ENCODE measurements at places on chromosomes 4 and X.

- no peak for DNase-seq
Measured at GRCh38 chr4:143341186-143341755, 4.6 kb downstream of the GAB1 start.

DNA sequence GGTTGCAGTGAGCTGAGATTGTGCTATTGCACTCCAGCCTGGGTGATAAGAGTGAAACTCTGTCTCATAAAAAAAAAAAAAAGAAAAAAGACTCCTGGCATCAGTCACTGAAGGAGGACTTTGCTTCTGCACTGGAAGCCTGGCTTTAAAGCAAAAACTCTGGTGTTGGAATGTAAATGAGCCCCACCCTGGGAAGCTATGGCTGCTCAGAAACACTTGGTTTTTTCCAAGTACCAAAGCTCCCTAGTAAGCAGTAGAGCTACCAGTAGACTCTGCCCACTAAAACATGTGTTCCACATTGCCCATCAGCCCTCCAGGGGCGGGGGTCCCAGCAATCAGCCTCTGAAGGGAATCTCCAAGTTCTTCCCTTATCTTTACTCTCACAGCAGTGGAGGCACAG, 154.4 kb downstream of the SHROOM3 start:
- no peak for DNase-seq

- DNase-seq = no peak
Measured at GRCh38 chr4:21097026-21097425, 396.8 kb downstream of the PACRGL start.

DNA sequence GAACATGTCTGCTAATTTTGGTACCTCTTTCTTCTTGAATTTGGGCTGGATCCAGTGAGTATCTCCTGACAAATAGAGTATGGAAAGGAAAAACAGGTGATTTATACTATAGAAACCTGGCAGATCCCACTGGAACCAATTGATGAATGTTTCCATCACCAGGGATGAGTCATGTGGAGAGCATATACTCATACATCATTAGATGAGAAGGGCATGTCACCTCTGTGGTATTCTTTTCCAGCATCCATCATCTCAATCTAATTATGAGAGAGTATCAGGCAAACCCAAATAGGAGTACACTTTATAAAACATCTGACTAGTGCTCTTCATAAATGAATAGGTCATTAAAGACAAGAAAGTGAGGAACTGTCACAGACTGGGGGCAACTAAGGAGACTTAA, 90.7 kb downstream of the CLDN22 start:
- DNase-seq = no peak

DNA sequence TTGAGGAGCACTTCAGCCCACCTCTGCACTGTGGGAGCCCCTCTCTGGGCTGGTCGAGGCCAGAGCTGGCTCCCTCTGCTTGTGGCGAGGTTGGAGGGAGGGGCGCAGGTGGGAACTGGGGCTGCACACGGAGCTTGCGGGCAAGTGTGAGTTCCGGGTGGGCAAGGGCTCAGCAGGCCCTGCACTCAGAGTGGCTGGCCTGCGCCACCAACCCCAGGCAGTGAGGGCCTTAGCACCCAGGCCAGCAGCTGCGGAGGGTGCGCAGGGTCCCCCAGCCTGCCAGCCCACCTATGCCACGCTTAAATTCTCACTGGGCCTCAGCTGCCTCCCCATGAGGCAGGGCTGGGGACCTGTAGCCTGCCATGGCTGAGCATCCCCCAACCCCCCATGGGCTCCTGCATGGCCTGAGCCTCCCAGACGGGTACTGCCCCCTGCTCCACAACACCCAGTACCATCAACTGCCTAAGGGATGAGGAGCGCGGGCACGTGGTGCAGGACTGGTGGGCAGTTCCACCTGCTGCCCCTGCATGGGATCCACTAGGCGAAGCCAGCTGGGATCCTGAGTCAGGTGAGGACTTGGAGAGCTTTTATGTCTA, 110.9 kb downstream of the SLC39A8 start:
- DNase-seq = no peak

DNA sequence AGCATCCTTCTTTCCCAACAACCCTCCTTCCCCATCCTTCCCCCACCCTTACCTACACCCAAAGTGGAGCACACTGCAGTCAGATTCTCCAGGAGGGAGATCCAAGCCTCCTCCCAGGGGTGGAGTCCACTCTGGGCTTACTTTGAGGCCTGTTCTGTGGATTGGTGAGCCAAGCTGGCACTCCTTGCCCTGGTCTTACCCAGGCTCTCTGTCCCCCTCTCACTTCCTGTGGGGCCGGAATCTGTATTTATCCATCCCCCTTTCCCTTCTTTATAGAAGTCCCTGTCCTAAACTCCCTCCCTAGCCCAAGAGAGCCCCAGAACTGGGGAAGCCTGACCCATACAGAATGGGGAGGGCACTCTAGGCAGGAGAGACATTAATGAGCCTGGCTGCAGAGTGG, 3.2 kb upstream of the TSPYL2 start:
- DNase-seq = no peak

- no peak for DNase-seq
Measured at GRCh38 chr4:177339477-177340374, 30.1 kb downstream of the NEIL3 start.

GRCh38 chrX:476724-477075, 90.0 kb upstream of the PPP2R3B start:
- DNase-seq = no peak

DNA sequence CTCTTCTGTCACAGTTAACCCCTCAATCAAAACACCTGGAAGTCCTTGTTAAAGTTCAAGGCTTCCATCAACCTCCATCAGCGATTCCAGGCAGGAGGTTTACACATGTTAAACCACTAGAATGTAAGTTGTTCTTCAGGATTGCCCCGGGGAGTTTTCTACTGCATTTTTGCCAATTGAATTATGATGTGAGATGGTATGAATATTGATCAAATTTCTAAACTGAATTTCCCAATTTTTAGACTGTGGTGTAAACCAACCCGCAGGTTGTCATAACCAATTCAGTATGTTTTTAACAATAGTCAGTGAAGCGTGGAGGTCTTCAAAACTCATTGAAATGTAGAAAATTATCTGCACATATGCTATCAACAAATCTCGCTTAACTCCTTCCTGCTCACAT, 21.2 kb upstream of the TENM3 start:
- DNase-seq = no peak

- DNase-seq = no peak
Measured at GRCh38 chr4:77911842-77912450, 49.3 kb downstream of the MRPL1 start.

DNA sequence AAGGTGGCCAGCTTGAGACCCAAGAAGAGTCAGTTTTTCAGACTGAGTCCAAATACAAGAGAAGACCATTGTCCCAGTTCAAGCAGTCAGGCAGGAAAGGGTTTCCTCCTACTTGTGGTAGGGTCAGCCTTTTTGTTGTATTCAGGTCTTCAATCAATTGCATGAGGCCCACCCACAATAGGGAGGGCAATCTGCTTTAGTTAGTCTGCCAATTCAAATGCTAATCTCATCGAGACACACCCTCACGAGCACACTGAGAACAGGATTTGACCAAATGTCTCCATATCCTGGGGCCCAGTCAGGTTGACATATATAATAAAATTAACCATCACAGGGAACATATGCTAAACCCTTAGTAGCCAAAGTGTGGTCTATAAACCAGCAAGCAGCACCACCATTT, 75.3 kb upstream of the FRMPD3 start:
- no peak for DNase-seq

DNA sequence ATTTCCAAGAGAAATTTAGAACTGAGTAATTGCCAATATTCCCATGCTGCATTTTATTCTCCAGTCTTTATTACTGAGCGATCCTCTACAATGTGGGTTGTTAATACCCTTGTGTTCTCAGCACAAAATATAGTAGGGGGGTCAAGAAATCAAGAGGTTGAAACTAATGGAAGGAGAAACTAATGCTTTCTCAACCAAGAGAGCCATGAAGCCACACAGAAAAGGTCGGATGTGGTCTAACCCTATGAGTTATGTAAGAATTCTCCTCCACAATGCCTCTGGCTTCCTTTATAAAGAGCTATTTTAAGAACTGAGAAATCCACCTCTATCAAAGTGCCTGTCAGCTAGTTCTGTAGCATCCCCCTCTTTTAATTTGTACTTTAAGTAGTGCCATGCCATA, 268.5 kb downstream of the CHIC1 start:
- DNase-seq = no peak

GRCh38 chr4:98903561-98903960, 25.4 kb downstream of the EIF4E start:
- DNase-seq = no peak

DNA sequence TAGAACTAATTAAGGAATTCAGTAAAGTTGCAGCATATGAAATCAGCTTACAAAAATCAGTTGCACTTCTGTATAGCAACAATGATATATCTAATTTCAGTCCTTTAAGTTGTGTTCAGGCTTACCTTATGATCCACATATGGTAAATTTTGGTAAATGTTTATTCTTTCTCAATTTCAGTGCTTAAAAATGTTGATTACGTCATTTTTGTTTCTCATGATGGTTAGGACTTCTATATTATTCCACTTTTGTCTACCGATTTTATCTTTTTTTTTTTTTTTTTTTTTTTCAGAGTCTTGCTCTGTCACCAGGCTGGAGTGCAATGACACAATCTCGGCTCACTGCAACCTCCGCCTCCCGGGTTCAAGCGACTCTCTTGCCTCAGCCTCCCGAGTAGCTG, 40.7 kb upstream of the SLC6A14 start:
- no peak for DNase-seq

DNA sequence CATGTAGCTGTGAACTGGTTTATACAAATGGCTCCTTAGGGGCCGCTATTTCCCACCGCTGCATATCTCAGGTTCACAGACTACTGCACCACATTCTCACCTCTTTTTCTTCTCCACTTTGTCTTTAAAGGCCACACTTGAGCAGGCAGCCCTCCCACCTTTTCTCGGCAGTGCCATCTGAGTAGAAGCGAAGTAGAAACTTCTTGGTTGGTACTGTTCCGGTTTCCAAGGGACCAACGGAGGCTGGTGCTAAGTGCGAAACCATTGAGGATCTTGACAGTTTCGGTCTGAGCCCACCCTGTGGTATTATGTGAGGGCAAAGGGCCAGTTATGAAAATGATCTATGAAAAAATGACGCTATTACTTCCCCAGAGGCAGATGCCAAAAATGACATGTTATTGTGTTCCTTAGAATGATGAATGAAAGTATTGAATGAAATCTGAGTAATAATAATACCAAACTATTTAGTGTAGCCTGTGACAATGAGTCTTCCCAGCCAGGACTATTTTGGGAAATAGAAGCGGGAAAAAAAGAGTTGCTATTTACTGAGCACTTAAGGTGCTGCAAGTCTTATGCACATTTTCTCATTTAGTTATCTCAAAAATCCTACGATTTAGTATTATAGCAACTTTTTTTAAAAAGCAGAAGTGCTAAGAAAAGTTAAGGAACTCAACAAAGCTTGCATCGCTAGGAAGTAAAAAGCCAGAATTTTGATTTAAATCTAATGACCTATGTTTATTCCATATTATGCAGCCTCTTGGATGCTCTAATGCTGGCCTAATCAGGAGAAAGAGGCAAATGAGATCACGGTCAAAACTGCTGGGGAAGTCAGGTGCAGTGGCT, 29.6 kb upstream of the CHRNA9 start:
- peak; percentile 35 for DNase-seq

DNA sequence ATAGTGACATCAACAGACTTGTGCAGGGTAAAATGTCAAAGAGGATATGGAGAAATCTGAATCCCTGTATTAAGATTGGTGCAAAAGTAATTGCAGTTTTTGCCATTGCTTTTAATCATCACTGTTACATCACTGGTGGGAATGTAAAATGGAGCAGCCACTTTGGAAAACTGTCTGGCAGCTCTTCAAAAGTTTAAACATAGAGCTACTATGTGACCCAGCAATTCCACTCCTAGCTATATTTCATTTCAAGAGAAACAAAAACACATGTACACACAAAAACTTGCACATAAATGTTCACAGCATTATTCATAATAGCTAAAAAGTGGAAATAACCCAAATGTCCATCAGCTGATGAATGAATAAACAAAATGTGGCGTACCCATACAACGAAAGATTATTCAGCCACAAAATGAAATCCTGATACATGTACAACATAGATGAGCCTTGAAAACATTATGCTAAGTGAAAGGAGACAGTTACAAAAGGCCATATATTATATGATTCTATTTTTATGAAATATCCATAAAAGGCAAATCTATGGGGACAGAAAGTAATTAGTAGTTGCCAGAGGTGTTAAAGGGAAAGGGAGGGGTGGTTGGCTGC, 106.4 kb downstream of the AMELX start:
- no peak for DNase-seq

GRCh38 chr4:2787230-2788100, 5.4 kb upstream of the SH3BP2 start:
- peak; percentile 46 for DNase-seq

DNA sequence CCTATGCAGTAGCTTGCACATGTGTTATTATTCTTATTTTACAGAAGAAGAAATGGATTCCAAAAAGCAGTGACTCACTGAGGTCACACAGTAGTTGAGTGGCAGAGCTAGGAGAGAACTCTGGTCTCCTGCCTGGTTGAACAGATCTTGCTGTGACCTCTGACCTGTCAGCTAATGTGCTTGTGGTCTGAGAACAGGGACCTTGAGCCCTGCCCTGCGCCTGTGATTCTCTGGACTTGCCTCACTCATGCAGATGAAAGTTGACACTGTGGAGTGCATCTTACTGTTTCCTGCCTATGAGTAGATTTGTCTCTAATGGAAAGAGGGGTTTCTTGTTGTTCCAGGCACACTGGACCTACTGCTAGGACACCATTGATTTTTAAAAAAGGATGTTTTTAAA, 32.3 kb downstream of the ETNPPL start:
- DNase-seq = no peak

DNA sequence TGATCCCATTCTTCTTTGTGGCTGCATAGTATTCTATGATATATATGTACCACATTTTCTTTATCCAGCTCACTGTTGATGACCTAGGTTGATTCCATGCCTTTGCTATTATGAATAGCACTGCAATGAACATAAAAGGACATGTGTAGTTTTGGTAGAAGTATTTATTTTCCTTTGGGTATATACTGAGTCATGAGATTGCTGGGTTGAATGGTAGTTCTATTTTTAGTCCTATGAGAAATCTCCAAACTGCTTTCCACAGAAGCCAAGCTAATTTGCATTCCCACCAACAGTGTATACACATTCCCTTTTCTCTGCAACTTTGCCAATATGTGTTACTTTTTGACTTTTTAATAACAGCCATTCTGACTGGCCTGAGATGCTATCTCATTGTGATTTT, 278.3 kb downstream of the PCDH18 start:
- DNase-seq = no peak

- DNase-seq = no peak
Measured at GRCh38 chrX:74251006-74251930, 52.7 kb upstream of the ZCCHC13 start.

DNA sequence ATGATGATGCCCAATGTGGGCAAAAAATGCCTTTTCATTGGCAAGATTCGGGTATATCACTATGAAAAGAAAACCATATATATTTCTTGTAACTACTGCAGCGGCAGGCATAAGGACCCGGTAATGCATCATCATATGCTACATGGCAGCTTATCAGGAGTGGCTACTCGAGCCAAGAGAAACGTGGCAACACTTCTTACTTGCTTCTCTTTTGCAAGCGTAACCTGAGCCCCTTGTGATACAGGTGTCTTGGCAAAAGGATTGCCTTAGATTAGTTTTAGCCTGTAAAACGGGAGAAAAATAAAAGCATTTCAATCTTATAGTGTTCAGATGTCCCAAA, 280.3 kb downstream of the SPRY1 start:
- no peak for DNase-seq

- no peak for DNase-seq
Measured at GRCh38 chrX:103658681-103659433, 27.6 kb downstream of the MORF4L2 start.

Measured in effector memory CD8-positive, alpha-beta T cell (primary cell).